ENCODE measurements at places on chromosomes 13 and 19.

DNA sequence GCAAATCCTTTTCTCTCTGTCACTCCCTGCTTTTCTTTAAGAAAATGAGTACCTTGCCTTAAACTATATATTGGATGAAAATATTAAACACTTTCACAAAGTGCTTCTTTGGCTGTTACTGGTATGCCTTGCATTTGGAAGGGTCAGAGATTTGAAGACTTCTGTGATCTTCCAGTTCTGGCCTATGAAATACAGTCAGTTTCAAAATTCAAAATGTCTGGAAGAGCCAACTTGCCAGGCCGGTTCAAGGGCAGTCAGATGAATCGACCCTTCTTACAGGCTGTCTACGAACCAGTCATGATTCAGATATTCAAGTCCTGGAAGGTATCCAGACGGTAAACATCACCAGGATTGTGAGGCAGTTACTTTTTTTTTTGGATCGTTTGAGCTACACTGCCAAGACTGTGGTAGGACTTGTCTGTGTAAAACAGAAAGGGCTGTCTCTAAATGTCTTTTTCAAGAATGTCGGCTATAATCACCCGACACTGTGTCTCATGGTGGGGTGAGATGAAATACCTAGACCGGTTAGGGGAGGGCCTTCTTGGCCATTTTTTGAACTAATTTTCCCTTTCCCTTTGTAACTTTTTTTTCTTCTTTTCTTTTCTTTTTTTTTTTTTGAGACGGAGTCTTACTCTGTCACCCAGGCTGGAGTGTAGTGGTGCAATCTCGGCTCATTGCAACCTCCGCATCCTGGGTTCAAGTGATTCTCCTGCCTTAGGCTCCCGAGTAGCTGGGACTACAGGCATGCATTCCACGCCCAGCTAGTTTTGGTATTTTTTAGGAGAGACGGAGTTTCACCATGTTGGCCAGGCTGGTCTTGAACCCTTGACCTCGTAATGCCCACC, 11.2 kb downstream of the ACTN4 start:
- DNase-seq: peak; percentile 87

DNA sequence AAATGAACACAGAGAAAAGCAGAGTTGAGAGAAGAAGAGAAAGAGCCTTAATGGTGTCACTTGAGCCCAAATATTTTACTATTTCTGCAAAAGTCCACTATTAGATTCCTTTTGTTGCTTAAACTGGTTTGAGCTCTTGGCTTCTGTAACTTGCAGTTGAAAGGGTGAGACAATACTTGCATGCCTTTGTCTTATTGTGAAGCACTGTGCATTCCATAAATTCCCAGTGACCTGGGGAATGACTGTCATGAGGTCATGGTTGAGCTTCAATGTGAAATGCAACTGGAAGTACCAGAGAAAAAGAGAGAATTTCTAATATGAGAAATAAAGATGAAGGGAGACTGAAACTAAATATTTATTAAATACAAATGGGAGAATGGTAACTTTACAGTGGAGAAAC, 310.9 kb downstream of the TDRD3 start:
- no peak for DNase-seq

GRCh38 chr13:28055357-28055756, 45.0 kb downstream of the FLT3 start:
- no peak for DNase-seq

DNA sequence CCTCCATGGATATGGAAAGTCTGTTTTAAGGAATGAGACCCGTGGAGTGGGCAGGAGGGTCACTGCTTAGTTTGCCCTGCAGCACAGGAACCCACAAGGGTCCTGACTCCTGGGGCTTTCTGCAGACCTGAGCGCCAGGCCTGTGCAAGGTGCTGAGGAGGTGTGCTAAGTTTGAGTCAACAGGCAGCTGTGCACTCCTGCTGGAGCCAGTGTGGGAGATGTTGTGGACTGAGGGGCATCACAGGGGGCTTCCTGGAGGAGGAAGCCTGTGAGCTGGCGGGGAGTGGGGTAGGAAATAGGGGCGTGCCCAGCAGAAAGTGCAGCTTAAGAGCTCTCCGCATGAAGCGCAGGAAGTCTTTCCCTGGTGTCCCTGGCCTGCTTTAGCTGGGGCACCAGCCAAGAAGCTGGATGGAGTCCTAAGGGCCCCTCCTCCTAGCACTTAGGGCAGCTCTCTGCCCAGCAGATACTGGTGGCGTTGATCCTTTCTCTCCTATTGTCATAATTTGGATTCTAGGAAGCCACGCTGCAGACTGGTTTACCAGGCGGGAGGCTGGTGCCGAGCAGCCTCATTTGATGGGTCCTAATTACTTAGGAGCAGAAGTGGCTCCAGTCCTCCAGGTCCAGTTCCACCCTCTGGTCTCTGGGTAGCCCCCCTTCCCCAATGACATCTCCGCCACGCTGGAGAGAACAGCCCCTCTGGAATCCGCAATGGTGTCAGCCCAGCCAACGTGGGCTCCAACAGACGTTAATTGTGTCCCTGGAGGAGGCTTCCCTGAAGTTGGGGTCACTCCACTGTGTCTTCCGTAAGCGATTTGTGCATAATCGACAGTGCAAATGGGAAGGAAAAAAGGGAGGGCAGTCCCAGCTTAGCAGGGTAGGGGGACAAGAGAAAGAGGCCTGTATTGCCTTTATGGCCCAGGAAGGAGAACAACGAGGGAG, 309.2 kb downstream of the ZNF536 start:
- DNase-seq: no peak

- DNase-seq: no peak
Observed at GRCh38 chr13:82202398-82202797, 1679.9 kb downstream of the SLITRK1 start.

DNA sequence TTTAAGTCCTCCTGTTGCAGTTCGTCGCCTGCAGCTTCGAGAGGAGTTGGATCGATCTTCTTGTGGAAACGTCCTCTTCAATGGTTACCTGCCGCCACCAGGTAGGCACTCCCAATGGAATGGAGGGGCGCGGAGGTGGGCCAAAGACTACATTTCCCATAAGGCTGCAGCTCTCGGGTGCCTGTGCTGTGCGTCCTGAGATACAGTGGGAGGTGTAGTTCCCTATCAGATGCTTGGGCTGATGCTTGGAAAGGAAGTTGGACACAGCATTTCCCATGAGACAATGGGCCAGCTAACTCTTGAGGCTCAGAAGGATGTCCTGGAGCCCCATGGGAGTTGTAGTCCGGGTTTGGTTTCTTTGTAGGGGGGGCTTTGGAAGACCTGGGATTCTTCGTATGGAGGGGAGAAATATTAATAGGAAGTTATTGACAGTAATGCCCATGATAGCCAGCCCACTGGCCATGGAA, 1.8 kb downstream of the SHKBP1 start:
- DNase-seq: no peak

- peak; percentile 42 for DNase-seq
Observed at GRCh38 chr19:40139533-40140287, 49.0 kb upstream of the ZNF780A start.

DNA sequence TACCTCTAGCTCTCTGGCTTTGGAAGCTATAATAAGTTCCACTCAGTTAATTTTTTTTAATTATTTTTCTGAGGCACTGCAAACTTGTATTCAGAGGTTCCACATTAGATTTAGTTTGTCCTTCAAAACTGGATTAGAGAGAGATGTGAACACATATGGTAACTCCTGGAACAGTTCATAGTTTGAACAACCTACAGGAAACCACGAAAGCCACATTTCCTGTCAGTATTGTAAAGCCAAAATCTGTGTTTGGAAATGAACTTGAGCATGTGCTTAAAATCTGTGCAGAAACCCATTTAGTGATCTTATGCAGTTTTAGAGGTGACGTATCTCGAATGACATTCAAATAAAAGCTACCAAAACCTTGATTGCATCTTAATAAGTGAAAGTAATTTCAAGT, 1952.0 kb downstream of the OLFM4 start:
- no peak for DNase-seq
